ENCODE measurements at places on chromosomes 3 and 15. TPM values are rescaled to one million over a fixed set of nuclear protein-coding genes. Genes with fewer than 3 reads are reported as not detected.

TMEM158 gene
- polyA plus RNA-seq: 2.1 TPM

- no peak for DNase-seq
These were observed 6.9 kb downstream of the GALNT15 start for GRCh38 chr3:16181361-16181760.

DNA sequence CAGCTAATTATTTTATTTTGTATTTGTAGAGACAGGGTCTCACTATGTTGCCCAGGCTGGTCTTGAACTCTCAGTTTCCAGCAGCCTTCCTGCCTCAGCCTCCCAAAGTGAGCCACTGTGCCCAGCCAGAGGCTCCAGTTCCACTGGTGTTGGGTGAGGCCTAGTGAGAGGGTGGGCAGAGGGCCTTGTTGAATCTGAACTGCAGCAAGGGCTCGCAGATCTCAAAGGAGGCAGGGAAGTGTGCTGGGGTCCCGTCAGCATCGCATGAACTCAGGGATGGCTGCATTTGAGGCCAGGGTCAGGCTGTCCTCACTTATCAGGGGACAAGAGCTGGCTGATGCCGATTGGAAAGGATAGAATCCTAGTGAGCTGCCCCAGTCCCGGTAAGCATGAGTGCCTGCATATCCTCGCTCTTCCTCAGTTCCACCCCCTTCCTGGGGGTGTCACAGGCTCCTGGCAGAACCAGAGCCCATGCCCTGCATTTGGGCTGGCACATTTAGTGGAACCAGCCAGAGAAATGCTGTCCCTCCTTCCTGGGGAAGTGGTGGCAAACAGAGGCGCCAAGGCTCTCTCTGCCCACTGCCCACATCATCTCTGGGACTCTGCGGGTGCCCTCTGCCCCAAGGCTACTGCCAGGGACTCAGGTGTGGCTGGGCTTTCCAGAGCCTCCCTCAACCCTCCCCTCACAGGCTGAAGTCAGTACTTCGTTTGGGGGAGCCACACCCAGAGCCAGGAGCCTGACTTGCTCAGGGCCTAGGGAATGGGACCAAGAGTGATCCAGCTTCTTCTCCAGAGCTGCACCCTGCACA lies 24.1 kb downstream of the ALS2CL start:
- no peak for DNase-seq

GRCh38 chr3:24320601-24321000 lies 174.0 kb downstream of the THRB start:
- no peak for DNase-seq

DNA sequence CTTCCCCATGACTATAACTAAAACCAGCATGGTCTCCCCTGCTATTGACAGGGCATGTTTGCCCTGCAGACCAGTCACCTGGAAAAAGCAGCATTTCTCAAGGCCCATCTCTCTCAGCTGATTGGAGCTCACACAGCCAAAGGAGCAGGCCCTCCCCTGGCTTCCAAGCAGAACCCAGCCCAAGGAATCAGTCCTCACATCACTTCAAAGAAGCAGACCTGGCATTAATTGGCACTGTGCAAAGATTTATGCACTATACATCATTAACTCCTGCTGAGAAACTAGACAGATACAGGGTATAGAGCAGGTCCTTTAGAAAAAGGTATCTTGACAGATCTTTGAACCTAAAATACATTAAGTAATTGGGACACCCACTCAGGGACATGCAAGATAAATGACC lies 323.8 kb upstream of the PPP2R3A start:
- DNase-seq: no peak

SLC6A1 gene
- 1.3 TPM for polyA plus RNA-seq

GRCh38 chr3:172107403-172107802 lies 68.0 kb downstream of the FNDC3B start:
- DNase-seq: no peak

ZPLD1 gene
- 0.22 TPM for polyA plus RNA-seq

ESYT3 gene
- polyA plus RNA-seq: 1.8 TPM

DNA sequence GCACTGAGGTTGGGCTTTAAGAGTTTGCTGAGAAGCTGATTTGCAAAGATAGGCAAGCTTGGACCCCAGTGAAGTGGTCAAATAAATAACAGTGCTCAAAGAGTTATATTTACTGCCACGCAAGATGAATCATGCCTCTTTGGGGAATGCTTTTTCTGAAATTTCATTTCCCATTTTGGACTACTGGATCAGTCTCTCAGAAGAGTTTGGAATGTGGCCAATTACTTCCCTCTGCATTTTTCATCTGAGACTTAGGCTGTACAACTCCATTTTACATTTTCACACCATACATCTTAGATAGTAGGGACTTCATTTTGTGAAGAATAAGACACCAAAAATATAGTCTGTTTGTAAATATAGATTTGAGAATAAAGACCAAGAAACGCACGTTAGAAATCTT lies 419.7 kb downstream of the FGF12 start:
- DNase-seq: no peak

- DNase-seq: no peak
These were observed 442.5 kb downstream of the CNTN6 start for GRCh38 chr3:1535361-1535760.

- peak; percentile 51 for DNase-seq
These were observed 165.2 kb upstream of the TPM1 start for GRCh38 chr15:62877276-62877857.

SERPINI2 gene
- 0.09 TPM for polyA plus RNA-seq
